ENCODE measurements at places on chromosomes 6 and 20.

- no peak for DNase-seq
Measured at GRCh38 chr6:146871611-146872425, 273.0 kb downstream of the ADGB start.

DNA sequence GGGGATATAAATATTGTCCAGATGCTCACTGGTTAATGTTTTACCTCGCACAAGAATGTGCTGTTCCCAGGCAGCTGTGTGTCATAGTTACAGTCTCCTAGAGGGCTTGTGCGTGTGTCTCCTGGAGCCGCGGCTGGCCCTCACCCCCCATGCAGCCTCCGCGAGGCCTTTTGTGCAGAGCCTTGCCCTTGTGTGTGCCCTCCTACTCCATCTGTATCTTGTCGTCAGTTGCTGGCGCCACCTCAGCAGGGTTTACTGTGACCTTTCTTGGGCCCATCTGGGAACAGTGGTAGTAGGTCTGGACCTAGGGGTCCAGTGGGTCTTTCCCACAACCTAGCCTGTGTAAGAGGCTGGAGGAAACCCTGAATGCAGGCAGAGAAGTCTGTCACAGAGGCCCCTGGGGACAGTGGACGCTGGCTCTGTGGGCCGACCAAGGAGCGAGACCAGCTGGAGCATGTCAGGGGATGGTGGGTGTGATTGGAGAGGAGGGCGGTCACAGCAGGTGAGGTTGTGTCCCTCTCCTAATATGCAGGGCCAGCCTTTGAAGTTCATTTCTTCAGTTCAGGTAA, 35.2 kb downstream of the PPP1R14C start:
- no peak for DNase-seq

- DNase-seq: no peak
Measured at GRCh38 chr6:29509711-29510110, 22.0 kb upstream of the MAS1L start.

DNA sequence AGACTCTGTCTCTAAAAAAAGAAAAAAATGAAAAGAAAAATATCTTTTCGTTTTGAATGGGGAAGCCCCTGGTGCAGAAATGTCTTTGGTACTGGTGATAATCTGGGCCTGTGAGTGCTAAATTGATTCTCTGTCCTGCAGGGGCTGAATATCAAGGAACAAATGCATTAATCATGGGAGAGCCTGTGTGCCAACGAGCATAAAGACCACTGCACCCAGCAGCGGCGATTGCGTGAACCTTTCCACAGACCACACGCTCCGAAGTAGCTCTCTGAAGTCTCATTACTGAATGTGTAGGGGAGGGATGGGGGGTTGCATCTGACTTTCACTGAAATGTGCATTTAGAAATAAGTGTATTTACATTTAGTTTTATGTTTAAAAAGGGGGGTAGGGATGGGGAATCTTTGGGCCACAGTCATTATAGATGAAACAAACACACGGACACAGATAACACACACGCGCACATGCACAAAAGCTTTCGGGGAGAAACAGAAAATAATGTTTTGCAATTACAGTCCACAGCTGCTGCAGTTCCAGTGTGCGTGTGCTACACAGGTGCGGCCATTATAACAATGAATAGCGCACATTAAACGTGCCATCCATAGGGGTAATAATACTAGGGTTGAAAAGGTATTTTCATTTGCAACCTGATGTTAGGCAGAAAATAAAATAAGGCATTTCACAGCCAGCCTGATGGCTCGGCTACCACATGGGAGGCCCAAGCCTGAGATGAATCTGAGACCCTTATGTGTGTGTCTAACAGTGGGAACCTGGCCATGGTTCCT, 154.0 kb downstream of the MBOAT1 start:
- DNase-seq: no peak

- DNase-seq: no peak
Measured at GRCh38 chr20:25685276-25686080, 11.2 kb downstream of the ZNF337 start.

- no peak for DNase-seq
Measured at GRCh38 chr6:139939189-139939979, 564.9 kb upstream of the CITED2 start.

DNA sequence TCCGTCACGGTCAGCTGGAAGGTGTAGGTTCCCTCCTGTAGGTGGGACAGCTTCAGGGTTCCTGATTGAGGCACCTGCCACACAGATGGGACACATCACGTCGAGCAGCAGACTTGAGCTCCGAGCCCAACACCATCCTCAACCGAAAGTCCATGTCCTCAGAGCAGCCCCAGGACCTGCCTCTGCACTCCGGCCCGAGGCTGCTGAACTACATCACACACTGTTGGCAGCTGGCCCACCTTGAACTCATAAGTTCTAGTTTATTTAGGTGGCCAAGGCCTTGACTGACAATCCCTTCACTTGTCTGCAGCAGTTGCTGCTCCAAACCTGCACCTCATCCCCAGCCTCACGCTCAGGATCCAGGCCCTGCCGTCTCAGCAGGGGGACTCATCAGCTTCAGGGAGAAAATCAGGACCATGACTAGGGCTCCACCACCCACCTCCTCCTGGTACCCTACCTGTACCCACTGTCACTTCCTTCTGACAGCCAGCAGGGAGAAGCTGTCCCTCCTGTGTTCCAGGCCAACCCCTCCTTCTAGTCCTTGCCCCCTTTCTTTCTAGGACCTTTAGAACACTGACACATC, 21.0 kb downstream of the LRP11 start:
- DNase-seq: no peak

DNA sequence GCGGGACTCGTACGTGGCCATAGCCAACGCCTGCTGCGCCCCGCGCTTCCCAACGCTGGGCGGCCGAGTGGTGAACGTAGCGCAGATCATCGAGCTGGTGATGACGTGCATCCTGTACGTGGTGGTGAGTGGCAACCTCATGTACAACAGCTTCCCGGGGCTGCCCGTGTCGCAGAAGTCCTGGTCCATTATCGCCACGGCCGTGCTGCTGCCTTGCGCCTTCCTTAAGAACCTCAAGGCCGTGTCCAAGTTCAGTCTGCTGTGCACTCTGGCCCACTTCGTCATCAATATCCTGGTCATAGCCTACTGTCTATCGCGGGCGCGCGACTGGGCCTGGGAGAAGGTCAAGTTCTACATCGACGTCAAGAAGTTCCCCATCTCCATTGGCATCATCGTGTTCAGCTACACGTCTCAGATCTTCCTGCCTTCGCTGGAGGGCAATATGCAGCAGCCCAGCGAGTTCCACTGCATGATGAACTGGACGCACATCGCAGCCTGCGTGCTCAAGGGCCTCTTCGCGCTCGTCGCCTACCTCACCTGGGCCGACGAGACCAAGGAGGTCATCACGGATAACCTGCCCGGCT, 3.4 kb downstream of the SLC32A1 start:
- DNase-seq: no peak

- no peak for DNase-seq
Measured at GRCh38 chr20:48765359-48765758, 62.4 kb downstream of the PREX1 start.

DNA sequence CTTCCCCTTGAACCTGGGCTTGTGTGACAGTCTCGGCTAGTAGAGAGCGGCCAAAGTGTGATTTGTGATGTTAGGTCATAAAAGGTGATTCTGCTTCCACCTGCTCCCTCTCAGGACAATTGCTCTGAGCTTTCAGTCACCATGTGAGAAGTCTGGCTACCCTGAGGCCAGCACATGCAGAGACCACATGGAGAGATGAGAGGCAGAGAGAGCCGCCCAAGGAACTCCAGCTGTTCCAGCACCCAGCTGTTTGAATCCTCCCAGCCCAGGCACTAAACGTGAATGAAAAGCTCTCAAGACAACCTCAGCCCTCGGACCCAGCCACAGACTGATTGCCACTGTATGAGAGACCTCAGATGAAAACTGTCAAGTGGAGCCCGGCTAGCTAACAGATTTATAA, 143.4 kb upstream of the EEF1E1 start:
- DNase-seq: no peak

DNA sequence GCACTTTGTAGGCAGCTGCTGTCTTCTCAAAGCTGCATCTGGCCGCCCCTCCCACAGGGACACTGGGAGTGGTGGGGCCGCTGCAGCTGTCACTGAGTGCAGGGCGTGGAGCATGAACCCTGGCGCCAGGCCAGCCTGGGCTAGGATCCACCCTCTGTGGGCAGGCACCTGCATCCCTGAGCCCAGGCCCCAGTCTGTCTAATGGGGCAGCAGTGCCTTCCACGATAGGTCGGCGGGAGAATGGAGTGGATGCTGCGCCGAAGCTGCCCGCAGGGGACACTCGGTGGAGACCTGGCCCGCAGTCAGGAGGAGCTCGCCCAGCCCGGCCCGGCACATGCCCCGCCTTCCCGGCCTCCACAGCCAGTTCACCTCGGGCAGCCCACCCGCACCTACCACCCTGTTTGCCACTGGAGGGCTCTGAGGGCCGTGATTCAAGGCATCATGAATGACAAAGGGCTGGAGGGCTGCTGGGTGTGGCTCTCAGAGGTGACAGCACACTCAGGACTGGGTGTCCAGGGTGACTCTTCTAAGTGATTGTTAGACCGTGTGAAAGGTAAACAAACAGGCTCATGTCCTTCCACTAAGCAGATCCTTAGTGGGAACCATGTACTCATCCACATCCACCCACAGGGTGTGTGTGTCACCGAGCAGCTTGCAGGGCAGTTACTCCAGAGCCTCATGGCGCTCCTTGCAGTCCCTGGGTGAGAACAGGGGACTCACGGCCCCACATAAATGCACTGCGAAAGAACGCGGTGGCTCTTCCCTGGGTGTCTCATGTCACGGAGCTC, 133.9 kb downstream of the AGPAT4 start:
- DNase-seq: no peak

GRCh38 chr6:70135219-70136160, 167.4 kb downstream of the COL9A1 start:
- DNase-seq: no peak

DNA sequence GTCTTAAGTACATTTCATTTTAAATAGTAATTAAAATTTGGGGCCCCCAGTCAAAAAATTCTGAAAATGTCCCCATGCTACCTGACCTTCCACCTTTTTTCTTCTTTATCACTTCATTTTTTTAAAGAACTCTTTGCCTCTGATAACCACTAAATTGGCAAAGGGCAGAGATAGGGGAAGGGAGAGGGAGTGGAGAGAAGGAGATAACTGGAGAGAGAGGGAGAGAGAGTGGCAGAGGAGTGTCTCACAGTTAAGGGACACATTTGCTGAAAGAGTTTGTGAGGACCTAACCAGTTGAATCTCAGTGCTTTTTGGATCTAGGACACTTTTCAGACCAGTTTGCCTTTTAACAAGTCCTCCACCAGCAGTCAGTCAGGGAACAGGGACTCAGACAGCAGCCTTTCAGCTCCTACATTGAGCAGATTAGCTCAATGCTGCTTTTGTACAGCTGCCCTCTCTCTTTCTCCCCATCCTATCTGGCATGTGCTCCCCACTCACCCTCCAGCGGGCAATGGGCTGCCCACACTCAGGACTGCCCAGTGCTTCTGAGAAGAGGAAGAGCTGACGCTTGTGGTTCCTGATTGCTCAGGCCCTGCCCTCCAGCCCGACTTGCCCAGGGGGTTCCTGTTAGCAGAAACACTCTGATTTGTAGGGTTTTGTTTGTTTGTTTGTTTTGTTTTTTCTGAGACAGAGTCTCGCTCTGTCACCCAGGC, 14.4 kb downstream of the ARMC2 start:
- DNase-seq: no peak

DNA sequence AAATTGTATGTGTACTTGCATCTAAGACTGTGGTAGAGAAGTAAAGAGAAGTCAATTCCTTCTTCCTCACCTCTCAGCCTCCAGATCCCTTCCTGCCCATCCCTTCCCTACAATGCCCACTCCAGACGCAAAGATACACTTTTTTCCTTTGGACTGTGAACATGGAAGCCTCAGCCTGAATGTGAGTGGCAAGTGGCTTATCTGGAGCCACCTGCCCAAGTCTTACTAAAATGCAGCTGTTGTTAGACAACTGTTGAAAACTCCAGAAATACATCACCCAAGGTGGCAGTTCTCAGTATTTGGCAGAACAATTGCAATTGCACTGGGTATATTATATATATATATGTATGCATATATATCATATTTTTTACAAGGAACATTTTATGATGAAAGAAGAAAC, 7.5 kb downstream of the VGLL2 start:
- DNase-seq: no peak

DNA sequence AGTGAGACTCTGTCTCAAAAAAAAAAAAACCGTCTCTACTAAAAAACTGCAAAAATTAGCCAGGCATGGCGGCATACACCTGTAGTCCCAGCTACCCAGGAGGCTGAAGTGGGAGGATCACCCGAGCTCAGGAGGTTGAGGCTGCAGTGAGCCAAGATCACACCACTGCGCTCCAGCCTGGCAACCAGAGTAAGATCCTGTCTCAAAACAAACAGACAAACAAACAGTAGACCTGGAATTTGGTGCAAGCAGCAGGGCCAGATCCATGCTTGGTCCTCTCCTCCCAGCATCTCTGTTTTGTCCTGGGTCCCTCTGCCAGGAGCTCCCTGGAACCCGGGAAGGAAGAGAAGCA, 11.6 kb downstream of the RIPOR3 start:
- DNase-seq: no peak

DNA sequence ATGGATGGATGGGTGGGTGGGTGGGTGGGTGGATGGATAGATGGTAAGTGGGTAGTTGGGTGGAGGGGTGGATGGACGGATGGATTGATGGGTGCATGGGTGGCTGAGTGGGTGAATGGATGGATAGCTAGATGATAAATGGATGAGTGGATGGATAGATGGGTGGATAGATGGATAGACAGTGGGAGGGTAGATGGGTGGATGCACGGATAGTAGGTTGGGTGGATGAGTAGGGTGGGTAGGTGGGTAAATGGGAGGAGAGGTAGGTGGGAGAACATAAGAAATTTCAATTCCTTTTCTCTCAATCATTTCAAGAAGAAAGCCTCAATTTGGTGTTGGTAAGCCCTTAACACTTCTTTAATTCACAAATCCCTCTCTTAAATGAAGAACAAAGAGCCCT, 186.9 kb downstream of the PREX1 start:
- DNase-seq: no peak

DNA sequence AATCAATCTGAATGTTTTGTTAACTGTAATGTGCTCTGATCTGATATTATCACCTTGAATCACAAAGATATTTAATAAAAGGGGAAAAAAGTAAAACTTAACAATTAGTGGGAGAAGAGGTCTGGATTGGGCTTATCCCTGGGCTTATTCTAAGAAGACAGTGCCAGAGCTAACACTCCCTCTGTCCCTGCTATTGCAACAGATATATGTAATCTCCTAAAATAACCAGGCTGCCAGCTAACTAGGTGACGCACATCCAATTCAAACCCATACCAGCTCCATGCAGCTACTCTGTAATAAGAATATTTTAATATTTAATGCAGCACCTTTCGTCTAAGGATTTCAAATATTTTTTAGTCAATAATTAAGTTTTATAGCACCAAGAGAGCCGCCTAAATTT, 330.1 kb upstream of the MARCKS start:
- DNase-seq: no peak

GRCh38 chr20:63835021-63835858, 4.2 kb upstream of the ZBTB46 start:
- DNase-seq: no peak

DNA sequence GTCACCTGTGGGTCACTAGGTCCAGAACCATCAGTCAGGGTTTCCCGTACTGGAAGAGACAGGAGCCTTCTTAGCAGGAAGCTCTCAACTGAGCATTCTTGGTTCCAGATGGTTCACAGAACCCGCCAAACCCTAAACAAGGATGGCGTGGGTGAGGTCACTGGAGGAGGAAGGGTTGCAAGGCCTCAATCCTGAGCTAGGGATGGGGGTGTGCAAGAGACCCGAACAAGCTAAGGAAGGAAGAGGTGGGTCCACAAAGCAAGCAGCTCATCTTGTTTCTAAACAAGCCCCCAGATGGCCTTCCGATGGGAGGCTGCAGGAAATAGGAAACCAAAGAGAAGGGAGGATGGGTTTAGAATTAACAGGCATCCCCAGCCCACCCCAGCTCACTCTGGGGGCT, 92.7 kb downstream of the PREX1 start:
- no peak for DNase-seq

- no peak for DNase-seq
Measured at GRCh38 chr20:37821696-37822095, 81.2 kb upstream of the VSTM2L start.
